ENCODE measurements at places on chromosomes 7 and 10.
A peak's percentile ranks its signal among the peaks of the same experiment; 100 is the strongest.

DNA sequence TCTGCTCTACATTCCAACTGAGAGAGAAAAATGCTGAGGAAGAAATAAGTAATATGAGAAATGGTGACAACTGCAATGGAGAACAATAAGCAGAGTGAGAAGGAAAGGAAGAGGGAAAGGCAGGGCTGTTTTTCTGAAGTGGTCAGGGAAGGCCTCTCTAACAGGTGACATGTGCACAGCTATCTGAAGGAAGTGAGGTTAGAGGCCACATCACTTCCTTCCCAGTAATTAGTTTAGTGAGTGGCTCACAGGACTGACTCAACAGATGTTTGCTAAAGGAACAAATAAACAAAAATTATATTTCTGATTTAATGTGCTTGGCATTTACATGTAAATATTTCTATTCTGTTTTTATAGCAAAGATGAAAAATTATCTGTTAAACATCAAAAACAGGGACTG lies 77.9 kb downstream of the ARHGAP21 start:
- no peak for DNase-seq

GRCh38 chr7:83355143-83355542 lies 192.5 kb upstream of the PCLO start:
- no peak for DNase-seq

DNA sequence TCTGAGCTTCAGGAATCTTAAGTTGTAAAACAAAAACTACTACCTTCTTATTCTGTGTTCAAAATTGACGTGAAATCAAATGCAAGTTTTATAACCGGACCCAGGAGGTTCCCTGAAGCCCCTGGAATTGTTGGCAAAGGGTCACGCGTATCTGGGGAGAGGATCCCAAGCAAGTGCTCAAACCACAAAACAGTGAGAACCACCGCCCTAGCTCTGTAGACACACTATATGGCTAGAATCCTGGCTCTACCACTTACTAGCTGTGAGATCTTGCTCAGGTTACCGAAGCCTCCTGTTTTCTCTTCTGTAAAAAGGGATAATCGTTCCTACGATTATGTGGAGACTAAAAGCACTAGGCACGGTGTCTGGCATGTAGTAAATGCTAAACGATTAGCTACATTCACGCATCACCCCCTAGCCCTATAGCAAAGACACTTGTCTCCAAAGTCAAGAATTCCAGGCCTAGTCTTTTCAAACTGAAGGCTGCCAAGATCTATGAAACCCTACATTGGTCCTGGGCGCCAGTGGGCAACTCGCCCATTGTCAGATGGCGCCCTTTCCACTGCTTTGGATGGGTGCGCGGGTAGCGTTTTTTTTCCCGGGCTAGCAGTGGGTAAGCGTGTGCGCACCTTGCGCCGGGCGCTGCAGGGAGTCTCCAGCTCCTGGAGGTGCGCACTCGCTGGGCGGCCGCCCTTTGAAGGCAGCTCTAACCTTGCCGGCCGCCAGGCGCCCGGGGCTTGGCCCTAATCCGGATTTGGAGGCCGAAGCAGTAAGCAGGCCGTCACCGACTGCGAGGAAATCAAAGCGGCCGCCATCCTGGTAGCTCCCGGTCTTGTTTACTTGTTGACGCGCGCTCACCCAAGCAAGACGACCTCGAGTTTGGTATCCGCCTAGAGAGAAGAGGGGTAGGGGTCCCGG lies 11.6 kb upstream of the NKX2-3 start:
- no peak for DNase-seq

GRCh38 chr10:9068003-9068402 lies 1013.5 kb downstream of the GATA3 start:
- DNase-seq = no peak

DNA sequence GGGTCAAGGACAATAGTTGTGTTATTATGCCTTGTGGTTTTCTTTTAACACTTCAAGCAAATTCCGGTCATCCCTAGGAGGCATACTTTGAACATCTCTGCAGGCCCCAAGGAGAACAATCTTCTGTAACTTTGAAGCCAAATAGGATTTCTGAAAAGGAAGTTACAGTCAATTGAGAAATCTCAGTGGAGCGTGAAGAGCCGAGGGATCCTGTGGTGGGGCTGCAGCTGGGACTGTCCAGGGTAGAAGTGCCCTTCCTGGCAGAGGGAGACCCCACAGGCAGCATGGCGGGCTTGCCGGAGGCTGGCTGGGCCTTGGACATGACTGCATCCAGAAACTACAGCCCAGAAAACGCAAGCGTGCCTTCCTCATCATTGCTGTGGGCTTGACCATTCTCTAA lies 179.7 kb downstream of the PTPN20 start:
- DNase-seq = no peak

- DNase-seq = peak; percentile 3
Observed at GRCh38 chr7:123492485-123492884, 41.9 kb downstream of the IQUB start.

- DNase-seq = no peak
Observed at GRCh38 chr7:113915956-113916355, 2.9 kb downstream of the PPP1R3A start.

- no peak for DNase-seq
Observed at GRCh38 chr7:87806150-87806549, 70.0 kb downstream of the SLC25A40 start.

GRCh38 chr7:55180963-55181542 lies 162.2 kb downstream of the EGFR start:
- no peak for DNase-seq

- no peak for DNase-seq
Observed at GRCh38 chr7:102073931-102074880, 212.5 kb upstream of the SH2B2 start.

DNA sequence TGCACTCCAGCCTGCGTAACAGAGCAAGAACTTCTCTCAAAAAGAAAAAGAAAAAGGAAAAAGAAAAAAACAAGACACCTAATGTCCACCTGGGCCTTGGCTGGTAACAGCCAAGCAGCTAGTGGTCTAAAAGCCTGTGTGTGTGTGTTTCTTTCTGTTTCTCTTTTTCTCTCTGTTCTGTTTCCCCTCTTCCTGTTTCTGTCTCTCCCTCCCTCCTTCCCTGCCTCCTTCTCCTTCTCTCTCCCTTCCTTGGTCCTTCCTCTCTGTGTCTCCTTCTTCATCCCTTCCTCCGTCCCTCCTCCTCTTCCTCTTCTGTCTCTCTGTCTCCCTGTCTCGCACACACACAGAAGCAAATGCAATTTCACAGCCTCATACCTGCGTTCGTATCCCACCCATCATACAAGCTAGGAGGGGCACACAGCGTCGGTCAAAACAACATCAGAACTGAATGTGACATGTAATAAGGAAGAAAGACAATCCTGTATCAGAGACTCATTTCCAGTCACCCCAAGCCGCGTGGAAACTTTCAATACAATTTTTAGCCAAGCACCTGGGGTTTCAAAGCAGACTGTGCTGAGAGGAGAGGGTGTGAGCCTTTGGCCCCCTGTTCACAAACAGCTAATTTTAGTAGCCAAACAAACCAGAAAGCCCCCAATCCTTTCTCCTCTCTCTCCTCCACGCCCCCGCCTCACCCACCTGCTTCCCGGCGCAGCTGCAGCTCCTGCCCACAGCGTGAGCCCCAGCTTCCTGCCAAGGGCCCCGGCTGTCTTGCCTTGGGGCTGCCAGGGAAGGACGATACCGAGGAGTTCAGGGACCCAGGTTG lies 50.2 kb upstream of the GNA12 start:
- no peak for DNase-seq

DNA sequence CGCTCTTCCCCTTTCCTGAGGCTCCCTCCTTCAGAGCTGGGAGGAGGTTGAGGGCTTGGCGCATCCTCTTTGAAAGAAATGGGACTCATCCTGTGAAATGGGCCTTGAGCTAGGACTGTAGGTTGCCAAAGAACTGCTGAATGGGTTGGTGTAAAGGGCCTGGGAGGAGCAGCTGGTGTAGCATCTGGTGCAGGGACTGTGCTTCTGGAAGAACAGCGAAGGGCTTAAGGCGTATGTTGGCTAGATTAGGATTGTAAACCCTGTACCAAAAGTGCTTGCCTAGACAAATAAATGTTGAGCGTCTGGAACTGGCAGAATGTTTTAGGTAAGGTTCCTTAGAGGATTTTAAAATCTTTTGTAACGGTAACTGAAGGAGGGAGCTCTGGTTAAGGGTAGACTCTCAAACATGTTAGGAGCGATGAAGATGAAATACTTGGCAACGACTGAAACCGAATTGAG lies 563 bp downstream of the STAM start:
- DNase-seq = peak; percentile 16

DNA sequence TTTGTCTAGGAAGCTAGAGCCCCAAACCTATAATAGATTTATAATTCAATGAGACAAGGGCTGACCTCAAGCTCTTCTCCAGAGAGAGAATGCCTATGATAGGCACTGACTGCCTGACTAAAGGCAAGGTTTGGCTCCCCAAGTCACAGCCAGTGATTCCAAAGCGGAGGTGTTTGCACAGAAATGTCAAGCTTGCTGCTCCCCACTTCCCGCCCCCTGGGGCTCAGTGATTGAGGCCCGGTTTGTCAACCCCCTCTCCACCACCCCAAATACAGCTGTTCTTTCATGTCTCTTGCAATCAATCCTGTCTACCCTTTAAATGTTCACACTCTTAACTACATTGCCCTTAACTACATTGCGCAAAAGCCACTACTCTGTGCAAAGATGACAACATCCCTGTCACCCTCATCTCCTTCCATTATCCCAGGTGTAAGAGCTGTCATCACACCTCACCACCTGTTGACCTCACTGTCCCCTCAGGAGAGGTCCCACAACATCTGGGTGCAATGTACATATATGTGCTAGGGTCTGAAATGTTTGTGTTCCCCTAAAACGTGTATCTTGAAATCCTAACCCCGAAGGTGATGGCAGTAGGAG lies 58.0 kb downstream of the NUDCD3 start:
- DNase-seq = no peak

DNA sequence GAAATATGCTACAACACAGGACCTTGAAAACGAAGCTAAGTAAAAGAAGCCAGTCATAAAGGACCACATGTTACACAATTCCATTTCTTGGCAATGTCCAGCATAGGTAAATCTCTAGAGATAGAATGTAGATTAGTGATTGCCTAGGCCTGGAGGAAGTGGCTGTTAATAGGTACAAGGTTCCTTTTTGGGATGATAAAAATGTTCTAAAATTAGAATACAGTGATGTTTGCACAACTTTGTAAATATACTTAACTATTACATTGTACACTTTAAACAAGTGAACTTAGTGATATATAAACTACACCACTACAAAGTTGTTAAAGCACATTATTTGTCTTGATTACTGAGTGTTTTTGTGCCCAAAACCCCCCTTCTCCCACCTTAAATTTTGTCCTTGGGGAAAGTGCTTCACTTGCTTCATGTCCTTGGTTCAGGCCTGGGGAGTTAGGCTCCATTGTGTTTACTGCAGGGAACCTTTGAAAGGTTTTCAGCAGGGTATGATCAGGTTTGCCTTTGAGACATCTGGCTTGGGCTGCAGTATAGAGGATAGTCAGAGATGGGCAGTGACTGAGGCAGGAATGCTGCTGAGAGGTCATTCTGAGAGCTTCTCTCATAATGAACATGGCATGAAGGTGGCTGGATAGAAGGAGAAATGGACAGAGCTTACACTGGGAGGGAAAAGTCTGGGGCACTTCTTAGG lies 1052.6 kb downstream of the REEP3 start:
- no peak for DNase-seq

GRCh38 chr10:18155321-18155720 lies 15.1 kb downstream of the CACNB2 start:
- DNase-seq = no peak

- no peak for DNase-seq
Observed at GRCh38 chr7:133676805-133677370, 424.0 kb downstream of the EXOC4 start.

DNA sequence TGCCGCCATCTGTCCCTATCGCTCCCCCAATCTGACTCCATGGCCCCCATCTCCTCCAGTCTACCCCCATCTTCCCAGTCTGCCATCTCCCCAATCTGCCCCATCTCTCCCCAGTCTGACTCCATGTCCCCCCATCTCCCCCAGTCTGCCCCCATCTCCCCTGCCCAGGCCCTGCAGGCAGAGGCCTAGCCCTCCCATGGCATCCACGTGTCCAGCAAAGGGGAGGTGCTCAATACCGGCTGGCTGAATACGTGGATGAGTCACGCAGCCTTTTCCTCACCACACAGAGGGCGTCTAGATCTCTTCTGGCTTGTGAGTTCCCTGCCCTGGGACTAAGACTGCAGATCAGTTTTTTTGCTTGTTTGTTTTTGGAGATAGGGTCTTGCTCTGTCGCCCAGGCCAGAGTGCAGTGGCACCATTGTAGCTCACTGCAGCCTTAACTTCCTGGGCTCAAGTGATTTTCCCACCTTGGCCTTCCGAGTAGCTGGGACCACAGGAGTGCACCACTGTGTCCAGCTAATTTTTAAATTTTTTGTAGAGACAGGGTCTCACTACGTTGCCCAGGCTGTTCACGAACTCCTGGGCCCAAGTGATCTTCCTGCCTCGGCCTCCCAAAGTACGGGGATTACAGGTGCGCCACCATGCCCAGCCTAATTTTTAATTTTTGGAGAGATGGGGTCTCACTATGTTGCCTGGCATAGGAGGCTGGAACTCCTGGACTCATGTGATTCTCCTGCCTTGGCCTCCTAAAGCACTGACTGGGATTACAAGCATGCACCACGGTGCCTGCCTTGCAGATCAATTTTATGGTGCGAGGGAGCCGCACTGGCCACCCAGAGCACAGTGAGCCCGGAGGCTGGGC lies 15.3 kb upstream of the GPR146 start:
- peak; percentile 100 for DNase-seq

DNA sequence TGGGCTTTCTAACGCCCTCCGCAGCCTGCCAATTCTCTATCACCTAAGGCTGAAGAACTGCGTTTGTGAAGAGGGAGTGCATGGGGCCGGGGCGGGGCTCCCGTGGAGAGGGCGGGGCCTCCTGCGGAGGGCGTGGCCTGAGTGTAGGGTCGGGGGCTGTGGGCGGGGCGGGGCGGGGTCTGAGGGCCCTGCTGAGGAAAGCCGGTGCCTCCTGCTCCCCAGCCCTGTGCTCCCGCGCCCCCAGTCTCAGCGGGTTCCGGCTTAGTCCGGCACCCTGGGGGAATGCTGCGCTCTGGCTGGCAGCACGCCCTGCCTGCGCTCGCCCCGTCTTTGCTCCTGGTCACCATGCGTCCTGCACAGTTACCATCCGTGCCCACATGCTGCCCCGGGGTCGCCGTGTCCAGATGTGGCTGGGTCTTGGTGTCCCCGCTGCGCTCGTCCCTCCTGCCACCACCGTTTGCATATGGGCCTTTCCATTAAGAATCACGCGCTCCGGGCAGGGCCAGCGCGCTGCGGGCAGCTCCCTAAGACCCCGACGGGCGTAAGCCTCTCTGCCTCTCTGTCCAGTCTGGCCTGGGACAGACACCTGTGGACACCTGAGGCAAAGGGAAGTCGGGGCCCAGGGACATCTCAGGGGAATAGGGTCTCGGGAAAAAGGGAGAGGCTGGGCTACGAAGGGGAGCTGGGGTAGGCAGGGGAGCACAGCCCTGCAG lies 144.0 kb upstream of the RET start:
- no peak for DNase-seq

- no peak for DNase-seq
Observed at GRCh38 chr7:141359740-141360415, 191.3 kb upstream of the AGK start.

DNA sequence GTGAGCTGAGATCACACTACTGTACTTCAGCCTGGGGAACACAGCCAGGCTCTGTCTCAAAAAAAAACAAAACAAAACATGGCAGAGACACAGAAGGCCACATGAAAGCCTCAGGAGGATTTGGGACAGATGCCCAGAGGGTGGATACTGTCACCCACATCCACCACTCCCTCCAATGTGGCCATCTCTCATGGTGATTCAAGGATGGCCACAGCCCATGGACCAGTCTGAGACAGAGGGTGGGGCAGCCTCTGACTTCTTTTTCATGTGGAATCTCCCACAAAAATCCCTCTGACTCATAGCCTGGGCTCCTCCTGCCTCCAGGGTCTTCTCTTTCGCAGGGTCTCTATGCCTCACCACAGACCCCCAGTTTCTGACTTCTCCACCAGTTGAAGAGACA lies 59.0 kb upstream of the GTF2I start:
- DNase-seq = no peak

Data from urothelium cell line (cell line).